Islet precursor cell (in vitro differentiated cells): ENCODE measurements at places on chromosomes 16 and 17.
A peak's percentile ranks its signal among the peaks of the same experiment; 100 is the strongest.

DNA sequence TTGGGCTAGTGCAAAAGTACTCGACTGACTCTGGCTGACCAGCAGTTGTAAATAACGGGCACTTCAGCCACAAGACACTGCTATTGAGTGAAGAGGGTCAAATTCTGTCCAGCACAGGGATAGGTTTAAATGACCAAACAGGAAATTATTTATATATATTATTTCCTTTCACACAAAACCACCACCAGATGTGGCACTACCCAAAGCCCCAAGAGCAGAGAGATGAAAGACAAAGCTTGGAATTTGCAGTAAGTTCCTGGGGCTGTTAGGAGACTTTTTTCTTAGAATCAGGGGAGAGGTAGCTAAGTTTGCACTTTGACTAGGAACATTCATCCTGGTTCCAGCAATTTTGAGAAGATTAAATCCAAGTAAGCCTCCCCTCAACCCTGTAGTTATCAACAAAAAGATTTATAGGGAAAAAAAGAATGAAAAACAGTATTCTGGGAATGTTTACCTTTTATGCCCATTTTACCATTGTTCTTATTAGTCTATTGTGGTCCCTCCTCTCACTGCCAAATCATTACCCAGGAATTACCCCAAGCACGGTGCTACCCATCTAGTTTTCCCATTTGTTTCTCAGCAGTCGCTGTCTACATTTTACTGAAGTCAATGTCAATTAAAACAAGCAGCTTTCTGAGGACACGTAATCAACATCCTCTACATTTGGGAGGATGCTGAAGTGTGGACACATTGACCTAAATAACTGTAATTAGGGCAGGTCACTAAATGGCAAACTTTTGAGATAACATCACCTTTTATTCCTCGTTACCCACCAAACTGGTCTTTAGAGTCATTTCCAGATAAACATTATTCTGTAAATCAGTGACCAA lies 43.5 kb downstream of the GRB7 start:
- no peak for DNase-seq

GRCh38 chr16:1942047-1942809 lies 771 bp downstream of the MSRB1 start:
- DNase-seq = no peak

DNA sequence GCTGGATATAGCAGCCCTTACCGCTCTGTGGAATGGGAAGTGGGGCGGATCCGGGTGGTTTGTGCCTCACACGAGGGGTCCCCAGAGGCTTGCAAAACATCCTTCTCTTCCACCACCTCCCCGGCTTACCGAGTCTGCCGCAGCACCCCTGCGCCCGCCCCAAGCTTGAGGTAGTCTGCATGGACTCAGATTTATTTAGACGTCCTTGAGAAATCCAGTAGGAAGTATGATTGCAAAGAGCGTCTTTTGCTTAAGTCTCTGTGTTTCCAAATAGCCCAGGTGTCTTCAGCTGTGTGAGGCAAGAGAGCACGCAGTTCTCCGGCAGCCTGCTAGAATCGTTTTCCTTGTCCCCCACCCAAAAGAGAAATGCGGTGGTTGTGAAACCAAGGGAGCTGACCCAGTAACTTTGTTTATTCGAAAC lies 2.4 kb downstream of the KIAA0513 start:
- DNase-seq = no peak

DNA sequence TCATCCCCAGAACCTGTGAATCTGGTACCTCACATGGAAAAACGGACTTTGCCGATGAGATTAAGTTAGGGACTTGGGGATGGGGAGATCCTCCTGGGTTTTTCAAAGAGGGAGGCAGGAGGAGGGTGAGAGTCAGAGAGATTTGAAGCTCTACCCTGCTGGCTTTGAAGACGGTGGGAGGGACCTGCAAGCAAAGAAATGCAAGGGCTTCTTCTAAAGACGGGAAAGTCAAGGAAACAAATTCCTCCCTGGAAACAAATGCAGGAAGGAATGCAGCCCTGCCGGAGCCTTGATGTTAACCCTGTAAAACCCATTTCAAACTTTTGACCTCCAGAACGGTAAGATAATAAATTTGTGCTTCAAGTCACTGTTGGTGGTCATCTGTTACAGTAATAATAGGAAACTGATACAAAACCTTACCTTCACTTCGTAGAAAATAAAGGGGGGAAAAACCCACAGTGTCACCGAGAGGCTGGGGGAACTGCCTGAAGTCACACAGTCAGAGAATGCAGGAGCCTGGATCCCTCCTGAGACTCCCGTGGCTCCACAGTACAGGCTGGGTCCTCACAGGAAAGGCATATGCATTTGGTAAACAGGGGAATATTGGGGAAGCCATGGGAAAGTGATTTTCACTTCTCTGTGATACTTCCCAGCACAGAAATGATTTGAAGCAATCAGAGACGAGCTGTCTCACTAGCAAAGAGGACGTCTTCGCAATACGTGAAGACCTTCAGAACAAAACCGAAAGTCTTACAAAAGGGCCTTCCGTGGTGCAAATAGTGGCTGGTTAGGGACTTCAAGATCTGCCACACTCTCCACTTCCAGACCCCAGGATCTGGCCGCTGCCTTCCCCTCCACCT lies 58.9 kb upstream of the CLEC3A start:
- peak; percentile 80 for DNase-seq

- no peak for DNase-seq
Measured at GRCh38 chr17:75225016-75225415, 19.5 kb downstream of the NUP85 start.

GRCh38 chr17:75864448-75864871 lies 9.3 kb upstream of the WBP2 start:
- DNase-seq = no peak

- DNase-seq = peak; percentile 96
Measured at GRCh38 chr16:15482068-15482747, 47.8 kb downstream of the BMERB1 start.

- DNase-seq = no peak
Measured at GRCh38 chr16:23079675-23080301, 69.5 kb downstream of the USP31 start.

DNA sequence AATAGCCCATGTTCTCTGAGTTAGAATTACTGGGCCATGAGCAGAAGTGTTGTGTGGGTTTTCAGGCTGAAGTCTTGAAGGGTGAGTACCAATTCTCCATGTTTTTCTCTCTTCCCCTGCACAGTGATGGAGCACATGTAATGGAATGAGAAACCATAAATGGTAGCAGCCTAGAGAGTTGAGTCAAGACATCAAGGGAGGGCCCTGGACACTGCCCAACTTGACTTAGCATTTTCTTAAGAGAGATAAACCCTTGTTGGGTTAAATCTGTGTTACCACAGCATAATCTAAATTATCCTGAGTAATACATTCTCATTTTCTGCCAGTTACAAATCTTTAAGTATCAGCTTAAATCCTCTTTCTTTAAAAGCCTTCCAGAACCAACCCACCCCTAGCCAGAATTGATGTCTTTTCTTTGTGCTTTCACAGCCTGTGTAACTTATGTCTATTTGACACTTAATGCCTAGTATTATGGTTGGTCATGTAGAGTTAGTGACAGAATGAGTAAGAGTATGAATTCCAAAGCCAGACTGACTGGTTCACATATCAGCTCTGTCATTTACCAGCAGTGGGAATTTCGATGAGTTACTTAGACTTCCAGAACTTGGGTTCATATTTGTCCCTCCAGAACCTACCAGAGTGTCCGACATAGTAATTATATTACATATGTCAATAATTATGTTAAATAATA lies 27.0 kb upstream of the RGS9 start:
- DNase-seq = peak; percentile 5

- DNase-seq = no peak
Measured at GRCh38 chr16:27199235-27199586, 4.1 kb upstream of the KDM8 start.

- no peak for DNase-seq
Measured at GRCh38 chr16:23670137-23670776, 8.4 kb upstream of the PLK1 start.

GRCh38 chr17:77366558-77367245 lies 225.9 kb downstream of the SEC14L1 start:
- DNase-seq = peak; percentile 55

GRCh38 chr16:79698341-79698753 lies 97.8 kb upstream of the MAF start:
- no peak for DNase-seq

GRCh38 chr17:56679115-56679776 lies 85.7 kb downstream of the NOG start:
- peak; percentile 73 for DNase-seq

DNA sequence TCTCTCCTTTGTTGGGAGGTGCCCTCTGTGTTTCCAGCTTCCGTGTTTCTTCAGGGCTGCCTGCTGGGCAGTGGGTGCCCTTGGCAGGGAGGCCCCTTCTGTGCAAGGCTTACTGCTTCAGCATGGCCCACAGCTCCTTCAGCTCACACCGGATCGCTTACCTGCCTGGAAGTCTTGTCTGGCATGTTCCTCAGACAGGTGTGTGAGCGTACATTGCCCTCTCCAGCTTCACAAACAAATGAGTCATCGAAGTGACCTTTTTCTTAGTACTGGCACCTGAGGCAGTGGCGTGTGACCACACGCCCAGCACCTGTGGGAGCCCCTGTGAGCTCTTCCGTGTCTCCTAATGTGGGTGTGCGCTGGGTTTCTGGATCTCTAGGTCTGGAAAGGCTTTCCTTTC lies 3.5 kb downstream of the RAB40C start:
- no peak for DNase-seq

GRCh38 chr16:87317750-87318644 lies 805 bp upstream of the C16orf95 start:
- no peak for DNase-seq

- DNase-seq = no peak
Measured at GRCh38 chr16:68700831-68701230, 36.3 kb upstream of the CDH1 start.

DNA sequence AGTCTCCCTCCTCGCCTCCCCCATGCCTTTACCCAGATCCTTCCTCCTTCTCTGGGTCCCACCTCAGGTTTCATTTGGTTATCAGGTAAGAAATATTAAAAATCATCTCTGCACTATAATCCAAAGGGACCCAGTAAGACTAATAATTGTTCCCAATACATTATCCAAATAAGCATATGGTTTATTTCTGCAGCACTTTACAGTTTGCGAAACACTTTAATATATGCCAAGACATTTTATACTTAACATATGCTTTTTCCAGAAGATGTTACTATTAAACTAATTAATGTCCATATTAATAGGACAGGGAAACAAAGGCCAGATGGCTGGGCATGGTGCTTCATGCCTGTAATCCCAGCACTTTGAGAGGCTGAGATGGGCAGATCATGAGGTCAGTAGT lies 33.3 kb downstream of the CD300LF start:
- no peak for DNase-seq

- no peak for DNase-seq
Measured at GRCh38 chr17:81093619-81094508, 58.9 kb downstream of the BAIAP2 start.

- DNase-seq = no peak
Measured at GRCh38 chr16:85611194-85611443, 2.0 kb upstream of the GSE1 start.

- DNase-seq = no peak
Measured at GRCh38 chr17:42233994-42234393, 39.7 kb upstream of the GHDC start.

DNA sequence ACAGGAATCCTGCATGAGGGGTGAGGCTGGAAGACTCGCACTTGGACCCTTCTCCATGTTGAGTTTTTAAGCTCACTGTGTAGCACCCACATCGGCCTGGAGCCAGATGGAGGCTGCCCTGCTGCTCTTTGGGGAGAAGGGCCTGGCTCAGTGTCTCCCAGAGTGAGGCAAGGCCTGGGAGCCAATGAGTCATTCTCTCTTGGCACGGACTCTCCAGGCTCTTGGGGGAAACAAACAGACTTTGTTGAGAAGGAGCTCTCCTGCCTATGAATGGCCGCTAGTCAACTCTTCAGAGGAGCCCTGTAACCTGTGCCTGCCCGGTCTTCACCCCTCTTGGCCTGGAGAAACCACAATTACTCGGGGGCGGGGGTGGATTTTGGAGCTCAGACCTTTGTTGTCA lies 50.8 kb upstream of the MAF start:
- DNase-seq = peak; percentile 77

DNA sequence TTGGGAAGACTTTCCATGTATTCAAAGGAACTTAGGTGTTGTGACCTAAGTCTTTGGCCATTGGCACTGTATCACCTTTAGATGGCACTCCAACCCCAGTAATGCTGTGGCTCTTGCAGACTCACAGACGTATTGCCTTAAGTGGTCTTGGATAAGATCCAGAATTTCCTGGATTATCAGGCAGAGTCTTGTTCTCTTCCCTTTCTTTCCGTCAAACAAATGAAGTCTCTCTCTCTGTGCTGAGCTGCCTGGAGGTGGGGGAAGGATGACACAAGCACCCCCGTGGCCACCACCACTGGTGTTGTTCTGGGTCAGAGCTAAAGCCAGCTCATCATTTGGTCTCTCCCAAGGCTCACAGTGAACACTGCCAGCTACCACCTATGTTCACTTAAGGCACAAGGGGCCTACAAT lies 789.9 kb upstream of the KIF2B start:
- peak; percentile 91 for DNase-seq

- no peak for DNase-seq
Measured at GRCh38 chr17:80969030-80969673, 22.5 kb upstream of the CHMP6 start.

GRCh38 chr17:69015631-69016030 lies 45.1 kb downstream of the ABCA9 start:
- DNase-seq = no peak

GRCh38 chr17:44146375-44147346 lies 4.9 kb downstream of the HROB start:
- DNase-seq = peak; percentile 74

DNA sequence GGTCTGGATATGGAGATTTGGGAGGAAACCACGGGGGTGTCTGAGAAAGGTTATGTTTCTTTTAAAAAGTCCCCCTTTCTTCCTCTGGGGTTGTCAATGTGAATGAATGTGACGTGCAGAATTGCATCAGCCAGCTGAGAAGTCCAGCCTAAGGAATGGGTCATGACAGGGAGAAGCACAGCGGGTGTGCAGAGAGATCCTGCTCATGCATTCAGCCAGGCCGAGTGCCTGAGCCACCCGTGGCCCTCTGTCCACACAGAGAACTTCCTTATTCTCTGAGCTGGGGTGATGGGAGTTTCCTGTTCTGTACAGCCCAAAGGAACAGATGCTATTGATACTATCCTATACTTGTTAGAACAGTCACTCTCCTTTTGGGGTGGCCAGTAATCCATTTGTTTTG lies 117.9 kb downstream of the CPPED1 start:
- no peak for DNase-seq

- peak; percentile 62 for DNase-seq
Measured at GRCh38 chr16:59249011-59249410, 514.9 kb upstream of the GOT2 start.

DNA sequence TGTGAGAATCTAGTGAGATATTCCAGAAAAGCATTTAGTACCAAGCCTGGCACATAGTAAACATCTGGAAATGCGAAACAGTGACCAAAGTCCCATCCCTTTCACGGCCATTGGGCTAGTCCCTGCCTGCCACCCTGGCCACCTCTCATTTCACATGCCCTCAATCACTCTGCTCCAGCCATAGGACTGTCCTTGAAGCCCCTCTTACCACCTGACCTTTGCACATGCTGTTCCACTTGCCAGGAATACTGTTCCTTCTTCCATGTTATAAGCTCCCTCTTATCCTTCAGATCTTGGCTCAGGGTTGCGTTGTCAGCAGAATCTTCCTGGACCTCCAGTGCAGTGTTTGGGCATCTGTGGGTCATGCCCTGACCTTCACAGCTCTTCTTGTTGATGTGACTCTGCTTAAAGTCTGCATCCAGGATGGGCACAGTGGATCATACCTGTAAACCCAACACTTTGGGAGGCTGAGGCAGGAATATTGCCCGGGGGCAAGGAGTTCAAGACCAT lies 2.1 kb downstream of the MYO15A start:
- DNase-seq = no peak

- peak; percentile 92 for DNase-seq
Measured at GRCh38 chr17:17681187-17681743, at the start of gene RAI1. Gene RAI1, plus strand, starts transcription at chr17:17681458. Its CDS starts 111,491 bp downstream, at chr17:17792949.
